Transverse colon (tissue), 4 donors: ENCODE measurements at places on chromosomes 11 and 22.
A peak's percentile ranks its signal among the peaks of the same experiment; 100 is the strongest.

GRCh38 chr22:48083502-48083901 lies 1321.1 kb downstream of the TBC1D22A start:
- DNase-seq, result no peak

DNA sequence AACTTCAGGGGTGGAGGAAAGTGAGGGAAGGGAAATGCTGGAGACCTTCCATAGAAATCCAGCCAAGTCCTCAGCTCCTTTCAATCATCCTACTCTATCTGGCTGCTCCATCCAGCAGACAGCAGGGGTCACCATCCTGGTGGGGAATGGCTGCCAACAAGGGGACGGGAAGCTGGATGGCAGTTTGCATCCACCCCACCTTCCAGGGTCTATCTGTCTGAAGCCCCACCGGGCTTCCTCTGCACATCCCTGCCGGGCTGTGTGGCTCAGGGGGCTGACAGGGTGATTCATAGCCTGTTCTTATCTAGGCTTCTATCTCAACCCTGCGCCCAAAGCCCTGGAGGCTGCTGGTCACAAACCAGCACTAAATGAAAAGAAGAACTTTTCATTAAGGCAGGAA lies 1.1 kb downstream of the SYTL2 start:
- peak; percentile 22 for DNase-seq

DNA sequence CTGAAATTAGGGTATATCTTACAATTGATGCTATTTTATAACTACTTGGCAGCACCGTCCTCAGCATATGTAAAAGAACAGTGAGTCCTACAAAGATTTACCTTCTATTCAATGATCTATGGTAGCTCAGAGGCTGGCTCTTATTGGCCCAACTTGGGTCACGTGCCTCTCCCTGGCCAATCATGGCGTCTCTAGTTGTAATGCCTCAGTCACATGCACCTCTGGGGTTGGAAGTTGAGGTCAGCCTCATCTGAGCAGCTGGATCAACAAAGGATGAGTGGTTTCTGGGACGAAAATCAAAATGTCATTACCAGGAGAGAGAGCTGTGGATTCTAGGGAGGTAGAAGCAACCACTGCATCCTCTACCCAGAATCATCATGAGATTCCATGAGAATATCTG lies 22.9 kb upstream of the ASPHD2 start:
- no peak for DNase-seq

DNA sequence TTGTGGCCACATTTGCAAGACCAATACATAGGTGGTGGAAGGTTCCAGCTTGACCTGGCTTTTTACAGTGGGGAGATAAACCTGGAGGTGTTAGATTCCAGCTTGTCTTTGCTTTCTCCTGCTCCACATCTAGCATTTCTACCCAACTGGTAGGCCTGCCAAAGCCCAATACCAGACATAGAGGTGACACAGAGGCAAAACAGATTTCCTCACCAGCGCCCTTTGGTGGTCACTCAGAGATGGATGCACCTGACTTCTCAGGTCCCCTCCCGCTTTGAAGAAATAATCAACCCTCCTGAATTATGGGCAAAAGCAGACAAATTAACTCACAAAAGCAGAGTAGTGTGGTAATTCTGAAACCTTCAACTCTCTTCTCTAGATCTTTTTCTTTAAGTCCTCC lies 1356.2 kb downstream of the FAM181B start:
- DNase-seq, result no peak

DNA sequence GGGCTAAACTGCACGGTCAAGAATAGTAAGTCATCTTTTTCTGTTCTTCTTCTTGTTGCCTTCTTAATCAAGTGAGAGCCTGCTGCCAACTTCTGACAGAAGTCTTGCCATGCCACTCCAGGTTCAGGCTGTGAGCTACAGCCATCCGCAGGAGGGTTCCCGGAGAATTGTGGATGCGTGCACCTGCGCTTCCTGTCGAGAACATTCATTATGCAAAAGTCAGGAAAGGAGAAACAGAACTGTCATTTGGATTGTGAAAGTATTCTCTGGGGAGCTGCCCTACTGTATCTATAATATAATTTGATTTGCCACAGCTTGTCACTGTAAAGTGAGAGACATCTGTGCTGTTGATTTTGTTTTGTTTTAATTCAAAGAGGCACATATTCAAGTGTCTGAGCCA lies 12.3 kb downstream of the IL17RA start:
- no peak for DNase-seq

DNA sequence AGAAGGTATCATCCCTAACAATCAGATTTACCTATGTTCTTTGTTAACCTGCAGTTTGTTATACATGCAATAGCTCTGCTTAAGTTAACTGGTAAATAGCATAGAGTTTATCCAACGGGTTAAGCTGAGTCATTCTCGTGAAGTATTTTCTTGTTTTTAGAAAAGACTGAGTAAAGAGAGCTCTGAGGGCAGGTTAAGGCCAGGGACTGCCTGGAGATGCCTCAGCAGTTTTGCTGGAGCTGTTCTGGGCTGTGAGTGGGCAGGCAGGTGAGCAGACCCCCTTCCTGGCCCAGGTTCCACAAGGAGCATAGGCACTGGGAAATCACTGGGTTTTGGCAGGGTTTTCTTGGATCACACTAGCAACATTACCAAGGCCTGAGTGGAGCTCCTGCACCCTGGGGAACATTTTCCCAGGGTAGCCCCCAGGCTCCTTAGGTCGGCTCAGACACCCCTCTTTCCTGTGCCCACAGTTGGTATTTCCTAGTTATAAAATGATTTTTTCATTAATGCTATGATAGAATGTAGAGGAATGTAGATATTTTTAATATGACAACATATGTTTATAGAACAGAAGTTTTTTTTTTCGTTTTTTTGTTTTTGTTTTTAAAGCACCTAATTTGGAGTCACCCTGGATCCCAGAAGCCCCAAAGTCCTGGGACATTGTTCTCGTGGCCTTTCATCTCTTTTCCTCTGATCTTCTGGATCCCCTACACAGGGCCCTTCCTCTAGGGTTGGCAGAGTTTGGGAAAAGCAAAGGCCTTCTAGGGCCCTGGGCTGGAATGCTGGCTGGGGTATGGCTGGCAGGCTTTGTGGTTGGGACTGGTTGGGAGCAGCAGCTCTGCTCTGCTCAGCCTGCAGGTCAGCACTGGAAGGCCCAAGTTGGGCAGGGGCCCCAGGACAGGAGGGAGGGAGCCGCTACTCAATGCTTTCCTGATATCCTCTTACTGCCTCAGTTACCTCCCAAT lies 26.7 kb downstream of the IRAG1 start:
- DNase-seq, result no peak
